ENCODE measurements at places on chromosomes 4 and X.

- no peak for DNase-seq
These were observed 450.8 kb upstream of the BOD1L1 start for GRCh38 chr4:14078326-14078725.

DNA sequence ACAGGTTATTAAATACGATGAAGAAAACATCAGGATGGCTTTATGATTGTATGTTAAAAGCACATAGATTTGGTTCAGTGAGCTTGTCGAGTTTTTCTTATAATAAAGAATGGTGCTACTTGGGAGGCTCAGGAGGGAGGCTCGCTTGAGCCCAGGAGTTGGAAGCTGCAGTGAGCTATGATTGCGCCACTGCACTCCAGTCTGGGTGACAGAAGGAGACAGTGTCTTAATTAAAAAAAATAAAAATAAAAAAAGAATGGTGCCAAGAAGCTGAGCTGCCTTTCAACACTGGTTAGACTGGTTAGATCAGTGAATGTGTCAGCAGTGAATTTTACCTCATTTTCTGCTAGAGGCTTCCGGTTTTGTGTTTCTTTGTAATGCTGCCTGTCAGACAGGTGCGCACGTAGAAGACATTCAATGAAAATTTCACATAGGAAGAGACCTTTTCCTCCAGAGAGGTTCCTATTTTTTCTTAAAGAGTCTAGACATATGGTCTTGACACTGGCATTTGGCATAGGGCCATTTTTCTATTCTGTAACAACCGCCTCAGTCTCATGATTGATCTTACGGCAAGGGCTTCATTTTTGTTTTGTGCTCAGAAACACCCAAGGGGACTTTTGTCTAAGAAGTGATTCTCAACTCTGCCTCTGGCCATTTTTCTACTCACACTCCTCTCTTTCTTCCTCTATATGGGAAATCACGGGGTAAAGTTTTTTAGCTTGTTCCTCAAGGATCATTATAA lies 15.0 kb upstream of the ARSF start:
- DNase-seq, result no peak

DNA sequence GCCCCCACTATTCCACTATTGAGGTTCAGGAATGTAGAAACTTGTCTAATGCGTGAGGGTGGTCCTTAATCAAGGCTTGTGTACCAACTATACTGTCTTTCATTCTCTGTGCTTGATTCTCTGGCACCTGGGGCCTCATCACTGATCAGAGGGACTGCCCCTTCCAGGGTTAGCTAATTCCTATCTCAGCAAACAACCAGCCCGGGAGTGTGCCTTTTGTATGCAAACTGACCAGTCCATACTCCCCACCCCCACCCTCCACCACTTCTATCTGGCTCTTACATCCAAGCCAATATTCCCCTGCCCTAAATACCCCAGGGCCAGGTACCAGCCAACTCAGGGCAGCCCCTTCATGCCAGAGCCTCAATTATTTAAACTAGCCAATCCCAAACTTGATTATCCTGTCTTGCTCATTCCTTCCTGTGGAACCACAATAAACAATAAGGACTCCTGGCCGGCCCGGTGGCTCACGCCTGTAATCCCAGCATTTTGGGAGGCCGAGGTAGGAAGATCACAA lies 59.3 kb downstream of the FTHL17 start:
- no peak for DNase-seq

DNA sequence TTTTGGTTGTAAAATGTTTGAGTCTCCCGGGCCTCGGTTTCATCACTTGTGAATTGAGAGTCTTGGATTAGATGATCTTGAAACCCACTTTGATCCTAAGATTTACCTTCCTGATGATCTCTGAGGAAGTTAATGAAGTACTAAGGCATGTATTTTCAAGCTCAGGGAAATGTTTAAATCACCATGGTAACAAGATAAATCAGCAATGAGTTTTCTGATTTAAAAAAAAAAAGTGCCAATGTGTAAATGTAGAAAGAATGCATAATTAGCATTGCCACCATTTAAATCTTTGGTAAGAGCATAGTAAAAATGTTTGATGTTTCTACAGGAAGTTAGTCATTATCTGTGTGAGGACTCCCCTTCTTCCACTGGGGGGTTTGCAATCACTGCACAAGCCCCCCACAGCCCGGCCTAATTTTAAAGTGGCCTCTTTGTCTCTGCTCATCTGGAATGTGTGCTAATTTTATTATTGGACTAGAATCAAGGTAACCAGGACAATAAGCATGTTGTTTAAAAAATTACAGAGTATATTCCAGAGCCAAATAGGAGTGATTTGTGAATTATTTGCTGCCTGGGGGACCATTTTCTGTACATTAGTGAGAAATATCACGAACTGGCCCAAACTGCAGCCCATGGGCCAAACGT lies 93.6 kb downstream of the SLC34A2 start:
- DNase-seq, result no peak

GRCh38 chr4:151700566-151701316 lies 60.1 kb downstream of the GATB start:
- DNase-seq, result no peak

- no peak for DNase-seq
These were observed 87.7 kb downstream of the RLIM start for GRCh38 chrX:74526764-74527163.

GRCh38 chr4:20995610-20996009 lies 295.4 kb downstream of the PACRGL start:
- no peak for DNase-seq

GRCh38 chr4:152628128-152628527 lies 51.7 kb downstream of the TMEM154 start:
- no peak for DNase-seq

GRCh38 chrX:105475801-105476200 lies 255.3 kb upstream of the TEX13A start:
- no peak for DNase-seq

- DNase-seq, result no peak
These were observed 136.5 kb downstream of the AASDH start for GRCh38 chr4:56250776-56251175.

GRCh38 chr4:6029254-6029653 lies 11.0 kb upstream of the C4orf50 start:
- DNase-seq, result no peak

DNA sequence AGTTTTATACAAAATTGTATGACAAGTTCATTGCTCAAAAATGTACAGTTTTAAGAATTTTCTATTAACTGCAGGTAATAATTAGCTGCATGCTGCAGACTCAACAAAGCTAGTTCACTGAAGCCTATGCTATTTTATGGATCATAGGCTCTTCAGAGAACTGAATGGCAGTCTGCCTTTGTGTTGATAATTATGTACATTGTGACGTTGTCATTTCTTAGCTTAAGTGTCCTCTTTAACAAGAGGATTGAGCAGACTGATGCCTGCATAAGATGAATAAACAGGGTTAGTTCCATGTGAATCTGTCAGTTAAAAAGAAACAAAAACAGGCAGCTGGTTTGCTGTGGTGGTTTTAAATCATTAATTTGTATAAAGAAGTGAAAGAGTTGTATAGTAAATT lies 131.0 kb downstream of the TET2 start:
- no peak for DNase-seq

DNA sequence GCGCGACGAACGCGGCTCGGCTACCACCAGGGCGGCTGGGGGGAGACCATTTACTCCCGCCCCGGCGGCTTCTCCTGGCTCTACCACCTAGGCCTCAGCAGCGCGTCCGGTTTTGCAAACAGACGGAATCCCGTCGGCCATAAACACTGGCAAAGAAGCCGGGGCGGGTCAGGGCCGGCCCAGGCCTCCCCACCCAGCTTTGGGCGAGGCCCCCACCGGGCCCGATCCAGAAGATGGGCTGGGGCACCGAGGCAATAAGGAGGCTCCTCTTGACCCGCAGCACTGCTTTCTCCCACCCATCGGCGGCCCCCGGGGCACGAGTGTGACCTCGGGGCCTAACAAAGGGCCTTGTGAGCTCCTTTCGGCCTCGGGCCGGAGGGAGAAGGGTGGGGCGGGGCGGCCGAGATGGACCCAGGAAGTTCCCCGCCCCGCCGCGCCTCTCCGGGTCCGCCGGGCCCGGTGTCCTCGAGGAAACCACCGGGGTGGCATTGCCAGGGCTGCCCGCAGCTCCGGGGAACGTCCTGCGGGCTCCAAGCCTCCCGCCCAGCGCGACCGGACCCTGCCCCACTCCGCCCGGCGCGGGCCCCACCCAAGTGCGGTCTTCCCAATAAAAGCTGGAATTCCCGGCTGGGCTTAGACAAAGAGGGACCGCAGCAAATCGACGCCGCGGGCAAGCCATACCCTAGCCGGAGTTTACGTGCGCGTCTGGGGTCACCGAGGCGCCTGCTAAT lies 5.9 kb downstream of the BCOR start:
- DNase-seq, result no peak

GRCh38 chrX:2596555-2597255 lies 94.4 kb upstream of the CD99 start:
- no peak for DNase-seq

GRCh38 chr4:143185253-143186107 lies 763 bp downstream of the USP38 start:
- peak; percentile 20 for DNase-seq

DNA sequence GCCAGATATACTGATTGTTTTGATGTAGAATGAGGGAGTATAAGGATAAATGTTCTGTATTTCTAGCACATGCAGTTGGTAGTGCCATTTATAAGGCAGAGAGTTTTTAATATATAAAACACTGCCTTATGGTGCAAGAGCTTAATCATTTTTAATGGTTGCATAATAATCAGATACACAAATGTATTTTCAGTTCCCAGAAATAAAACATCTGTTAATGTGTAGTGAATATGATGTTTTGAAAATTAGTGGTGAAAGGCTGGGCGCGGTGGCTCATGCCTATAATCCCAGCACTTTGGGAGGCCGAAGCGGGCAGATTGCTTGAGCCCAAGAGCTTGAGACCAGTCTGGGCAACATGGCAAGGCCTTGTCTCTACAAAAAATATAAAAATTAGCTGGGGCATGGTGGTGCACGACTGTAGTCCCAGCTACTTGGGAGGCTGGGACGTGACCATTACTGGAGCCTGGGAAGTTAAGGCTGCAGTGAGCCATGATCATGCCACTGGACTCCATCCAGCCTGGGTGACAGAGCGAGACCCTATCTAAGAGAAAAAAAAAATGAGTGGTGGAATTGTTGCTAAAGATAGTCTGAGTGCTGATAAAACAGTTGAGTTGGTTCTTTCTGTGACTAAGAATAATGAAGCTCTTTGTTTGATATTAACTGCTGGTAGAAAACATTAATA lies 29.3 kb downstream of the CLCN3 start:
- DNase-seq, result no peak

- no peak for DNase-seq
These were observed 921.3 kb downstream of the NLGN4X start for GRCh38 chrX:5307416-5307815.

DNA sequence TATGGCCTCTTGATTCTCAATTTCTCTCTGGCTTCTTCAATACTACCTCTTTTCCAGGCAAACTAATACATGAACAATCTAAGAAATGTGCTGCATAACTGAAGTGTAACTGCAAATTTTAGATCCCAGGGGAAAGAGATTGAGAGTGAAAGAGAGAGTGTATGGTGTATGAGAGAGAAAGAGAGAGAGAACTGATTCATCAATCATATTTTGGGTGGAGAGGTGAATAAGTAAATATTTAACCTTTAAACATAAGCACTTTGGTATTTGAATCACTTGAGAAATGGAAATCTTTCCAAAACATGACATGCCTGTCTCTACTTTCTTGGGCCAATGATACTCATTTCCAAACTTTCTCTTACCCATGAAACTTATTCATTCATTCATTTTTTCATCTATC lies 147.2 kb upstream of the DIPK2B start:
- no peak for DNase-seq

- DNase-seq, result no peak
These were observed 404.9 kb downstream of the ZNF674 start for GRCh38 chrX:46140272-46140671.

DNA sequence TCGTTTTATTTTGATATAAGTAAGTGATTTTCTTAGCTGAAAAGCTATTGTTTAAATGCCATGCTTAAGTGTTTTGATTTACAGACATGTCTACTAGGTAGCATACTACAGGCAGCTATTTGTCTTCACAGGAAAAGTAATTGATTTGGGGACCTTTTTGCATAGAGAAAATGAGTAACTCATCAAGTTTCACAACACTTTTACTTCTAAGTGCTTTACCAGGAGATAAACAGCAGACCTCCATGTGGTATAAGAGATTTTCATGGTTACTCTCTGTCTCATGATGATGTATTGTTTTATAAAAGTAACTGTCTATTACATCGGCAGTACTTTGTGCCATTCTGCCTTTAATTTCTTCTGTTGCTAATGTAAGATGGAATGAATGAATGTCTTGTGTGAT lies 28.7 kb downstream of the RBPJ start:
- no peak for DNase-seq

DNA sequence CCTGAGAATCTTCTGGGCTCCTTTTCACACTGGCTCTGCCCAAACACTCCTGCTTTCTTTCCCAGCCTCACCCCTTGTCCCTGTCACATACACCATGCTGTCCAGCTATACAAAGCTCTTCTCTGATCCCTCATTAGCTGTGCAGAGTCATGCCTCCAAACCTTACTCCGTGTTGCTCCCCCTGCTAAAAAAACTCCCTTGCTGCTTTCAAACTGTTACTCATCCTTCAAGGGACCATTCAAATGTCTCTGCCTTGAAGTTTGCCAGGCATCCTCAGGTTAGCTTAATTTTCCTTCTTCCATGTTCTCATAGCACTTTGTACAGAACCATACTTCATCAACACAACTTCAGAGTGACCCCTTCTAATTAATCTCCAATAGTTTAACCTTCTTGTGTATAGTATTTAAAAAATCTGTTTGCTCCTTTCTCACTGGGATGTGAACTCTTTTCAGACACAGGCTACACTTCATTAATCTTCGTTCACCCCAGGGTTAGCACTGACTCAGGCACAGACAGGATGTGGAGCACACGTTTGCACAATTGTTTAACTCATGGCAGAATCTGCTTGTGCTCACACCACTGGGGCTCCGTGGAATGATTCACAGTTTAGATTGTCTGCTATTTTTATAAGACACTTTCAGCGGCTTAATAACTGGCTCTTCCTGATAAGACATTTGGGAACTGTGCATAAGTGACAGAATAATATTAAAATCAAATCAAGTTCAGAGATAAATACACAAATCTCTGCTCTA lies 21.4 kb upstream of the SEL1L3 start:
- no peak for DNase-seq

GRCh38 chrX:137353404-137353803 lies 212.5 kb upstream of the ZIC3 start:
- DNase-seq, result no peak

GRCh38 chr4:26152056-26152455 lies 168.8 kb upstream of the RBPJ start:
- no peak for DNase-seq

GRCh38 chr4:8346838-8347605 lies 77.5 kb downstream of the HTRA3 start:
- no peak for DNase-seq

DNA sequence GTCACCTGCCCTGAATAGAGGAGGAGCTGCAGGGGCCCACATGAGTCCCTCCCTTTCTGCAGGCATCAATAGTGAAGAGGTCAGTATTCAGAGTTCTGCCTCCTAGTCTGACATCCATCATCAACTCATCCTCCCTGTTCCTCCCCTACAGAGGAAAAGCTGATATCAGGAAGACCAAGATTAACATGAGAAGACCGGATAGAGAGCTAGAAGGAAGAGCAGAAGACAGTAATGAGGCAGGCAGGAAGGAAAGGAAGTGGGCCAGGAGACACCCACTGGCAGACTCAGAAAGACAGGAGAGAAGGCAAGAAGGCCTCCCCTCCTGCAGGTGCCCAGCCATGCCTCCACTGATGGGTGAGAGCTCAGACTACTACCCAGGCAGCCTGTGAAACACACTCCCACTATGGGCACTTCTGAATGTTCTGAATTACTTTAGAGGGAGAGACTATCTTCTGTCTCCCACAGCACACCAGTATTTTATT lies 74.6 kb downstream of the CC2D2A start:
- no peak for DNase-seq

Measured in progenitor cell of endocrine pancreas (in vitro differentiated cells).